ENCODE measurements at places on chromosomes 2 and 18.

GRCh38 chr18:37578886-37579513 lies 13.4 kb upstream of the CELF4 start:
- DNase-seq = no peak

DNA sequence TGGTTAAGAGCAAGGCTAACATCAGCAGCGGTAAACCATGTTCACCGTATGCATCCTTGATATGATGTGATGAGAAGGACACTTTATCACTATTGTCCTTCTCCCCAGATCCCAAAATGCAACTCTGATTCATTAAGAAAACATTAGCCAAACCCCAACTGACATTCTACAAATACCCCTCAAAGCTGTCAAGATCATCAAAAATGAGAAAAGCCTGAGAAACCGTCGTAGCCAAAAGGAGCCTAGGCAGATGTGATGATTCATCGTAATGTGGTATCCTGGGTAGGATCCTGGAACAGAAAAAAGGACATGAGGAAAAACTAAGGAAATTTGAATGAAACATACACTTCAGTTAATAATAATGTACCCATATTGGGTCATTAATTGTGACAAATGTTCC lies 67.3 kb upstream of the ST6GAL2 start:
- no peak for DNase-seq

- peak; percentile 52 for DNase-seq
Observed at GRCh38 chr2:230650585-230651137, 62.0 kb upstream of the CAB39 start.

- no peak for DNase-seq
Observed at GRCh38 chr2:30239308-30239985, 8.1 kb downstream of the LBH start.

DNA sequence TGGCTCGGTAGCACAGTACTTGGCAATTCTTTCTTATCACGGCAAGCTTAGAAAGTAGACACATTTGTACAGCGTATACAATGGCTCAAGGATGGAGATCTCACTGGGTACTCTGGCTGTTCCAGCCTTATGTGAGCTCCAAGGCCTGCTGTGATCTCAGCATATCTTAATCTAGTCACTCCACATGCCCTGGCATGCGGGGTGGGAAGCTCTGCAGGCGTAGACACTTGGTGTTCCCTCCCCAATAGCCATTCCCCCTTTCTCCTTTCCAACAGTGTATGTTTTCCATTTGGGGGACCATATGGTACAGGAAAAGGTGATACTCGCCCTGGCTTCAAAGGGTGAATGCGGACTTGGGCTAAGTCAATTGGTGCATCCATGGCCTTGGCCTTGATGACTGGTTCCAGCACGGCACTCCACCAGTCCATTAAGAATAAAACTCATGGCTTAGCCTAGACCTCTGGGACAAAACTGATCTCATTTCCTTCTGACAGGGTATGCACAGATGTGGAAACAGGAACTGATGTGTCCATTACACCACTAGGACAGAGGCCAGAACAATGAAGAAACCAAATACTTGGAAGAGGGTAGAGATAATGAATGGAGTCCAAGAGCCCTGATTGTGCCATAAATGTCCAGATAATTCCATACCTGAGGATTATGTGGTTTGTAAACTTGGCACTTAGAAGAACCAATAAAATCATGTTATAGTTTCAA lies 28.4 kb downstream of the TGIF1 start:
- no peak for DNase-seq

DNA sequence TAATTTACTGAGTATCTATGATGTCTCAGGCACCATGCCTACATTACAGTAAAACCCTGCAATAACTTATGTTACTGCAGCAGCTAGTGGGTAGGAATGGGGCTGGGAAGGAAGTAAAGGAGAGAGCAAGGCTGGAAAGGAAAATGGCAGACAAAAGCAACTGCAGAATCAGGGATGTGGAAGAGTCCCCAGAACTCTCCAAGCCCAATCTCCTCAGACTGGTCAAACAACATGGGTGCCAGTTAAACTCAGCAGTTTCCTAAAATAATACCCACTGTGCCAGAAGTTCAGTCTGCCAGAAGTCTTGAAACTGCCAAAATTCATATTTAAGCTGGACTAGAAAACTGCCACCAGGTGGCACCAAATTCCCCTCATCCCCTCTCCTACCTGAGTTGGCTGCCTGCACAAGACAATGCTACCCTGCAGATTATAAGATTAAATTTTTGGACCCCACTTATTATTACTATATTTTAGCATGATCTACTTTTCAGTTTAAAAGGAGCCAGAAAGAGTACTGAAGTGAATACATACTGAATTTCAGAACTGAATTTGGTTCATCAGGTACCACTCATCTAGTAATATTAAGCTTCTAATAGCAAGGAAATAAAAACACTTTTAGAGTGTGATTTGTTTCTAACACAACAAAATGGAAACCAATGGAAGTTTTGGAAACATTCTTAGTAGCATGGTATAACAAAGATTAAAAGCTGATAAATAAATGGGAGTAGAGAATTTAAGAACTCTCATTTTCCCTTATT lies 86.8 kb upstream of the DNER start:
- peak; percentile 28 for DNase-seq

GRCh38 chr2:62939735-62940491 lies 110.7 kb upstream of the OTX1 start:
- no peak for DNase-seq

DNA sequence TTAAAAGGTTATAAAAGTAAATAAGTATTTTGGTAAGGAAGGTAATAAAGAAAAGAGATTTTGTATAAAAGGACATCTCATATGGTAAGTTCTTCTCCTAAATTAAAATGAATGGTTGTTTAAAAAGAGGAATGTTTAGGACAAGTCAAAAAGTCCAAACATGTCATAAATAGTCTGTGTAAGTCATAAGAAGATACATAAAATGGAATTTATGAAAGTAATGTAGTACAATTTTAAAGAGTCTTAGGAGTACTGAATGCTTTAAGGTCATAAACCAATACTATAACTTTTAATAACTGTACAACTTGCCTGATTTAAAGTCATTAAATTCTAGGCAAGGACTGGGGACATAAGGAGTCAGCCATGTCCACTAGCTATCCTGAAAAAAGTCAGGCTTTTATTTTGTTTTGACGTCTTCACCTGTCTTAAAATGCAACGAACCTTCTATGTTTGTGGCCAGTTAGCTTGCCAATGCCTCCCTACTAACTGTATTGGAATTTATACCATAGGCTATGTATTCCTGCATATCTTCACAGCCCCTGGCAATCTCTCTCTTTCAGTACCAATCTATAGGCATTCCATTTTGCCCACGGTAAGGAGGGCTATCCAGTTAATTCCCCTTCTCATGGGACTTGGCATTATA lies 312.3 kb upstream of the LRRTM4 start:
- no peak for DNase-seq

DNA sequence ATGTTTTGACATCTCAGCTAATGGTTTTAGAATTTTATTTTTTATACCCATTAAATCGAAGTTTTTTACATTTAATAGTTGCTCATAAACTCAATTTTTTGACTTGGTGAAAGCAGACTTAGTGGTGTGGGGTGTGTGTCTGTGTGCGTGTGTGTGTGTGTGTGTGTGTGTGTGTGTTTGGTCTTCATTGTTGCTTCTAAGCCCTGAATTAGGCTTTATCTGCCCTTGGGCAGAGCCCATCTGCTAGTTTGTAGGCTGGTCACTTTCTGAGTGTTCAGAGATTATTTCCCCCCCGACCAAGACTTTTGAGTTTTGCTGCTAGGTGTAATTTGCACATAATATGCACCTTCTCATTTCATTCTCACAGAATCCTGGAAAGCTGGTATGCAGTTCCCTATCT lies 14.3 kb downstream of the PAX3 start:
- DNase-seq = no peak

DNA sequence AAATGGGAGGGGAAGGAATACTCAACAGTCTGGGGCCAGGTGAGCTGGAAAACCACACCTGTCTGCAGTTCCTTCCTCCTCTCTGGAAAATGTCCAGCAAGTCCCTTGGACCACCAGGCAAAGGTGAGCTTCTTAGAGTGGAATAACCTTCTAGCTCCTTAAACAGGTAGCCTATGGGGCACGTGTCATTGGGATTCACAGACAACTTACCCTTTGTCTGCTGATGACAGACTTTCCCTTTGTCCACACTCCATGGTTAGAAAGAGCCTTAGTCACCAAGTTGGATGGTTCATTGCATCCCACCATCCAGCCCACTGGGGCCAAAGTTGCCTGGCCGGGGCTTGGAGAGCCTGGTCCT lies 98.0 kb upstream of the ITGA6 start:
- no peak for DNase-seq

DNA sequence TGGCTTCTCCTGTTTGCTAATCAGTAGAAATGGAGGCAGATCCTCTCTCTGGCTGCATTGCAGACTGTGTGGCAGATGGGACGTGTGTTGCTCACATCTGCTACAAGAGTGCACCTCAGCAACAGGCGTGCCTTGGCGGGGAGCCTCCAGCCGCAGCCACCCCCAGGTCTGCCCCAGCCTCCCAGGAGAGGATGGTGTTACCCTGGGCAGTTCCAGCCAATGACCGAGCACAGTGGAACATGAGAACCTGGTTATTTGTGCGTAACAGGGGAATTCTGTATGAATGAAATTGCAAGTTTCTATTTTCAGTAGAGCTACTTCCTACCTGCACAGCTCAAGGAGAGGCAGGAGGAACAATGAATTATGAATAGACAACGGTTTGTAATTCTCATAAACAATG lies 130.6 kb upstream of the CBLN2 start:
- no peak for DNase-seq

GRCh38 chr18:21548647-21549046 lies 51.9 kb downstream of the ESCO1 start:
- no peak for DNase-seq

DNA sequence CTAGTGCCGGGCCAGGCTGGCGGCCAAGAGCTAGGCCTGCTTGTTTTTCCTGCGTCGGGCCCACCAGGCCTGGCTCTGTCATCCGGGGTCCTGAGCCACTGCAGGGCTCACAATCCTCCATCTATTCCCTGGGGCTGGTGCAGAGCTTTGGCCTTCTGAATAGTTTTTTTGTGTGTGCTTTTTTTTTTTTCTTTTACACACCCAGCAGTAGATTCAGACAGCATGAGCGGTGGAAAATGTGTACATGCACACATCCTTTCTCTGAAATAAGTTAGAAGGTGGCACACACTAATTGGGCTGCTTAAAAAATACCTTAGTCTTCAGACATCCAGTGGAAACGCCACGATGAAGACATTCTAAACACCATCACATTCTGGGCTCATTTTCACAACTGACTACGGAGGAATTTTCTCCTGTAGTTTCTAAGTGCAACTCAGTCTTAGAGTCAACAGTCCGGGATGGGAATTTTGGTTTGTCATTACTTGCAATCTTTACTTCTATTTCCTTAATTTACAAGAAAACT lies 6.1 kb downstream of the ZFP36L2 start:
- no peak for DNase-seq

- DNase-seq = no peak
Observed at GRCh38 chr2:19051203-19051831, 307.1 kb downstream of the OSR1 start.

DNA sequence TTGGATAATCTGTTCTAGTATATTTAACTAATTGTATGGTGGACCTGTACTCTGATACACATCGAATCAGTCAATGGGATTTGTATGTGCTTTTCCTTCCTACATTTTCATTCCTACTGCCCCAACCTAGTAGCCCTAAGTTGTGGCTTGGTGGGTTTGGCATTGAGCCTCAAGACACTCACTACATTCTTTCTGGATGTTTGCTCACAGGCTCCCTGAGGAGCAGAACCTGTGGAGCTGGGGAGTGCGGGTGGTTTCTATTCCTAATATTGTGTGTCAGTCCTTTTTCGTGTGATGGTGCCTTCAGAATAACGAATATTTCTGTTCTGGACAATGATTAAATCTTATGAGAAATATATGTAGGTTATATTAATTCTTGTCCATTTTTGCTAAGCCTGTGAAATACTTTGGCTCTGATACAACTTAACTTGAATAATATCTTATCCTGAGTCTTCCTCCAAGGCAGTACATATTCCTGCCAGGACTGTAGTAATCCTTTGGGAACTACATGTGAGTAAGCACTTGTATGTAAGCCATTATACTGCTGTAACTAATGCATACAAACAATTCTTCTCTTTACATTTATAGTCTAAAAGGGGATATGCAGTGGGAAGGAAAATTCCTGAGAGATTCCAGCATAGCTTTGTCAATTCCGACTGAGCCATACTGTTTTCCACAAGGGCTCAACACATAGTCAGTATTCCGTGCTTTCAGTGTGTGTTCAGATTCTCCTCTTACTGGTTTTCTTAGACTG lies 150.6 kb downstream of the AGPS start:
- DNase-seq = no peak

DNA sequence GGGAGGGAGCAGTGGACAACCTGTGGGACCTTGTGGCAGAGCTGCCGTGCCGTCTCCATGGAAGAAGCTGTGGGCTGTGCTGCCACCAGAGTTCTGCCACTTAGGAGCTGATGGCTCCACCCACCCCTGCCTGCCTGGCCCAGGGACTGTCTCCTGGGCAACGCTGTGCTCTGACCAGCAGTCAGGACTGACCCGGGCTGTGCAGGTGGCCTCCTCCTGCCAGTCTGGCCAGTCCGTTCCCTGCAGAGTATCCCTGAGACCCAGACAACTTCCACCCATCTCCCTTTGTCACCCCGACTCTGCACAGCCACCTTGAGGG lies 12.8 kb downstream of the ASIC4 start:
- DNase-seq = no peak

DNA sequence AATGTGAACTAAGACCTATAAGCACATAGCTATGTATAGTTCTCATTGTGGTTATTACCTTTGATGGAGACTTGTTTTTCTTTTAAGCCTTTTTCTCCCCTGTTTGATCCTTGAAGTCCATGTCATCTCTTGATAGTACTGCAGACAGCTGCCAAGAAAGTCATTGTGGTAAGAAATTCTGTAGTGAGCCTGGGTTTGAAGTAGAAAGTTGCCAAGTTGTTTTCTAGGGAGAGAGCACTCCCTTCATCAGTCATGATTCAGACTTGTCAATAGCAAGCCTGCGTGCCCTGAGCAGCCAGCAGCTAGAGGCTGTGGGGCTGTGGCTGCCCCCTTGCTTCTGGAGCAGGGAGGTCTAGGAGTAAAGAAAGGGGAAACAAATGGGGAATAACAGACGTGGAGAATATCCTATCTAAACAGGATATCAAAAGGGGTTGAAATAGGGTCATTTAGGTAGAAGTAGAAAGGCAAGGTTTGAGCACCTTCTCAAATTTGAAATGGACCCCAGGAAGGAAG lies 8.4 kb downstream of the SP5 start:
- DNase-seq = no peak

DNA sequence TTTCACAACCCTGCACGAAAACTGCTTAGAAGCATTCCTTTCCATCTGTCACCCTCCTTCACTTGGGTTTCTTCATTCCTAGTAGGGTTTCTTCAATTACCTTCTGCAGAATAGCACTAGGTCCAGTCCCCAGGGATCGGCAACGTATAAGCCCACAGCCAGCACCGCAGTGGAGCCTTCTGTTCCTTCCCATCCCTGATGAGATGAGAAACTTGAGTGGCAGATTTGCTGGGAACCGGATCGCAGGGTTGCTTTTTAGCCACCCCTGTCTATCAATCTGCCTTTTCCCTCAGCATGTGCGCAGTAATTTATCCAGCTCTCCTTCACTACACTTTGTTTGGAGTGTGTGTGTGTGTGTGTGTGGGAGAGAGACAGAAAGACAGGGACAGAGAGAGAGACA lies 94.2 kb downstream of the CD8B2 start:
- no peak for DNase-seq

- DNase-seq = no peak
Observed at GRCh38 chr2:19171409-19171808, 187.0 kb downstream of the OSR1 start.
